OCI-M1 (cell line): ENCODE measurements at places on chromosomes 12 and 14.

- DNase-seq, result peak; percentile 72
These were observed 27.6 kb downstream of the WASHC3 start for GRCh38 chr12:102033991-102034745.

DNA sequence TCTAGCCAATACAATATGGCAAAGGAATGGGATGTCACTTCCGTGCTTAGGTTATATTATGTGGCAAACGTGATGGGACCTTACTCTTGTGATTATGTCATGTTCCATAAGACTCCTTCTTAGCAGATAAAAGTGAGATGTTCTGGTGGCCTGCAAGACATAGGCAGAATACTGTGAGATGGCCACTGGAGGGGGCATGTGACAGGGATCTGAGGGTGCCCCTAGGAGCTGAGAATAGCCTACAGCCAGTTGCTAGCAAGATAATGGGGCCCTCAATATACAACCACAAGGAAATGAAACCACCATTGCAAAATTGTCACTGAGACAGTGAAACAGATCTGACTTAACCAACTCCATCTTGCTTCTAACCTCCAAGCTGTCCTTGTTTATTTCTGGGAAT is 151.4 kb upstream of the SSTR1 start:
- DNase-seq, result peak; percentile 39

DNA sequence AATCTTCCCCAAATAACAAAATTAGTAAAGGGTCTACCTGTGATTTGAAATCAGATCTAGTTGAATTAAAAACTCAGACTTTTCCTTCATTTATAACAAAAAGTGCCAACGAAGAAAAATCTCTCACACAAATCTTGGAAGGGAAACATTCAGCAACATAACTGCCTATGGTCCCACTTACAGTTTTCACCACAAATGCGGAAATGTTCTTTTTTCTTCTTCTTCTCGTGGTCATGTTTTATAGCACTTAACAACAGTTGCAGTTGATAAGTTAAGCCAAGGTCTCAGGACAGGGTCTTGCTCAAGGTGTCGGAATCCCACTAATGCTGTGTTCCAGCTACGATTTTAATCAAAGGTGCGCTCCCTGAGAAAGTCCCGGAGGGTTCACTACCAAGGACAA is 10.1 kb downstream of the RNASE6 start:
- no peak for DNase-seq

DNA sequence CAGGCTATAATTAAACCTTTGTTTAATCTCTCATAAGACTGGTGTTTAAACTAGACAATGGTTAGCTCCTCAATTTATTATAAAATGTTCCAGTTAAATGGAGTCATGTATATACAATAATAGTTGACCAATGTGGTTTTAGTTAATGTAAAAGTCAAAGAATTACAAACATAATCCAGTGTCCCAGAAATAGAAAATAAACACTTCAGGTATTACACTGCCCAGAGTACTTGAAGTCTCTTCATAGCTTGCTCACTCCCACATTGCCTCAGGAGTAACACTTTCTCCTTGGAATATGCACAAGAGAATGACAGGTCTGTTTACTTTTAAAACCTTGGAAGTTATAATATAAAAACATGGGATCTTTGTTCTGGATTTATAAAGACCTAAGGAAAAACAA is 60.5 kb downstream of the SLC38A1 start:
- no peak for DNase-seq

- peak; percentile 10 for DNase-seq
These were observed 18.0 kb upstream of the PHETA1 start for GRCh38 chr12:111386885-111387284.

GRCh38 chr12:124497658-124498057 is 69.8 kb downstream of the NCOR2 start:
- no peak for DNase-seq

- no peak for DNase-seq
These were observed 35.1 kb upstream of the KCNH3 start for GRCh38 chr12:49503674-49504180.

DNA sequence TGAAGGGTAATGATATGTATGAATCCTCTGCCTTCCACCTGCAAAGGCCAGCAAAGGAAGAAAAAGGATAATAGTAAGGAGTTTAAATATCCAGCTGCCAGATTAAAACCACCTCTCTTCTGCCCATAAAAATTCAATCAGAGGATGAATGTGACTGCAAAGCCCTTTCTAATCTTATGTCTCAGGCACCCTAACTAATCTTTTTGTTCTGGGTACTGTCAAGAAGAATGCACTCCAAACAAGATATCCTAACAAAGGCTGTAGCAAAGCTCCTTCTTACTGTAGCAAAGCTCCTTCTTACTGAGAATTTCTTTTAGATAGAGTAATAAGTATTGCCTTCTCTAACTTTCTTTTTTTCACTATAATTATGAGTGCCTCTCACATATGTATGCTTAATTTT is 91.8 kb downstream of the ST8SIA1 start:
- DNase-seq, result no peak

DNA sequence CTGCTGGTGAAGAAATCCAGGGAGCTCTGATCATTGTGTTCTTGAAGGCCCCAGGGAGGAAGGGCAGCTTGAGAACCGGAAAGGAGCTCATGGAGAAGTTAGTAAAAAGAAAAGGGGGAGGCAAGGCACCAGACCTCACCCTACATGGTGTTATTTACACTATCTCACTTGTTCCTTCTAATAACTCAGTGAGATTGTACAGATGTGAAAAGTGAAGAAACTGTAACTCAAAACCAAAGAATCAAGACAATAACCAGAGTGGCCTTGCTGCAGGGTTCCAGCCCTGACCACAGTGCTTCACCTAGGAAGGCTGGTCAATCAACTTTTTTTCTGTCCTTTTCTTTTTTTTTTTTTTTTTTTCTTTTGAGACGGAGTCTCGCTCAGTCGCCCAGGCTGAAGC is 353.6 kb downstream of the TMTC2 start:
- no peak for DNase-seq

GRCh38 chr12:27627123-27627852 is 69.0 kb upstream of the REP15 start:
- DNase-seq, result no peak

DNA sequence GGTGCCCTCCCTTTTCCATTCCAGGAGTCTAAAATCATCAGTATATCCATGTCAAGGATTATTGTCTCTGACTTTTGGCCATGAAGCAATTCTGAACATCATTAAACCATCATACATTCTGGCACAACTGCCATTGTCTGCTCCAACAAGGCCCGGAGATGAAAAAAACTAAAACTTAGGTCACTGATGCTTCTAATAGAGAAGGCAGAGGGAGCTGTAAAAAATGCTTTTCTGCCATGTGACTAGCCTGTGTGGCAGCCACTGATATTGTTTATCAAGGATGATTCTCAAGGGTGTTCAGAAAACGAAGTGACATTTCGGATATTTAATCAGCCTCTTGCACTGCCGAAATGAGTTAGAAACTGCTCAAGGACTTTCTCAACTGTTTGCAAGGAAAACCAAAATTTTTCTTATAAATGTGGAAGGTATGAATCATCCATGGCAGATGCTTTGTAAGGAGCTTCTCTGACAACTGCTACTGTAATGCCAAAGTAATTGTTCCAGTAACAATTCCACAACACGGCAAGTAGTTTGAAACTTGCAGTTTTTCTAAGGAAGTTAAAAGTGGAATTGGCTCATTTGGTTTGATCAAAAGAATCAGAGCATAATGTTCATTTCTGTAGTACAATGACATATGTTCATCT is 1076.5 kb upstream of the FLRT2 start:
- DNase-seq, result peak; percentile 66

DNA sequence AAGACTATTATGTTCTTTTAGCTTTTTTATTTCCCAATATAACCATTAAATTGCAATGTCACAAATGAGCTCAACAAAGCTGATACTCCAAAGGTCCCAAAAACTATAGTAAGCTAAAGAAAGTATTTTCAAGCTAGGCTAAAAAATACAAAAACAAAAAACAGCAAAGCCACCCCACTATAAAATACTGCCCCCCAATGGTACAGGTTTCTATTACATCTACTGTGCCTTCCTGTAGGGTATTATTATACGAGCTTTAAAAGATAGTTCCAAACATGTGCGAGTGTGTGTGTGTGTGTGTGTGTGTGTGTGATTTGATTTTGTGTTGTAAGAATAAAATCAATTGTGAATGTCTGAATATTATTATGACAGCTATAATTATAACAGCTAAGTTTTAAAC is 1.1 kb downstream of the IFNG start:
- DNase-seq, result peak; percentile 75

DNA sequence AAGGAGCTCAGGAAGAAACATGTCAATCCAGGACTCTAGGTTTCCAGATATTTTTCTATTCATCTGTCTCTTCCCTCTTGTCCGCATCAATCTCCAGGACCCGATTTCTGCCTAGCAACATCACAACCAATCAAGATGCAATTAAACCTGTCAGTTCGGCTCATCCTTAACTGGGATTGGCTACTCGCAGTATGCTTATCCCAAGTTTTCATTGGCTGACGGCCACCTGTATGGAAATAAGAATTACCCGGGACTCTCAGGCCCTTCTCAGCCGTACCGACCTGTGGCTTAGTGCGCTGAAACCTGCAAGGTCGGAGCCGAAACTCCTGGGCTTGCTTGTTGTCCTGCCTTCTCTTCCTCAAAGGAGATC is 20.4 kb upstream of the ATP5MC2 start:
- no peak for DNase-seq

GRCh38 chr12:13002301-13003097 is 2.4 kb upstream of the HEBP1 start:
- DNase-seq, result no peak

DNA sequence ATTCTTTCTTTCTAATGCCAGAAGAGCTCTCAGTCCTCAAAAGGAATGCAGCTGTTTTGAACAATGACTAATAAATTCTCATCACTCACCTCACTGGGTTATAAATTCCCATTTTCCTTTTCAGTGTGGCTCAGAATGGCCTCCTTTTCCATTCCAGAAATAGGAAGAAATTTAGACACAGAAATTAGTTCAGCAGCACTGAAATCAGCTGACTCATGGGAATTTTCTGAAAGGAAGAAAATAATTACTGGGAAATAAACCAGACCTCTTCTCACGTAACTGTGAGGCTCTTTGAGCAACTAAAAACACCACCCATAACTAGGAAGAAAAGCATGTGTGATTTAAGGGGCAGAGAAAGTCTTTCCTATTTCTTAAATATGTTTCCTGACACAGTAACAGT is 23.8 kb downstream of the CD163 start:
- DNase-seq, result no peak

DNA sequence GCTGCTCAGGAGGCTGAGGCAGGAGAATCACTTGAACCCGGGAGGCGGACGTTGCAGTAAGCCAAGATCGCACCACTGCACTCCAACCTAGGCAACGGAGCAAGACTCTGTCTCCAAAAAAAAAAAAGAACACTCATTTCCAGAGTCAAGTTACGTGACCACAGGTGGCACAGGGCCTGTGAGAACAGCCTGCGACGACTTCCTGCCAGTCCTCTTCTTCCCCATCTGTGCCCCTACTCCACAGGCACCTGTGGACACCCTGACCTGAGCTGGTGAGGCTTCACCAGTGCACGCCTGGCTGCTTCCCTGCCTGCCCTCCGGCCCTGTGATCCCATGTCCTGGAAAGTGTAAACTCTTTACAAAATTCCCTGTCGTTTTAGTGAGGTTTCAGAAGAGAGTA is 77.7 kb downstream of the PPP2R5C start:
- DNase-seq, result no peak

- DNase-seq, result peak; percentile 53
These were observed 134.3 kb downstream of the MED13L start for GRCh38 chr12:116142936-116143898.

DNA sequence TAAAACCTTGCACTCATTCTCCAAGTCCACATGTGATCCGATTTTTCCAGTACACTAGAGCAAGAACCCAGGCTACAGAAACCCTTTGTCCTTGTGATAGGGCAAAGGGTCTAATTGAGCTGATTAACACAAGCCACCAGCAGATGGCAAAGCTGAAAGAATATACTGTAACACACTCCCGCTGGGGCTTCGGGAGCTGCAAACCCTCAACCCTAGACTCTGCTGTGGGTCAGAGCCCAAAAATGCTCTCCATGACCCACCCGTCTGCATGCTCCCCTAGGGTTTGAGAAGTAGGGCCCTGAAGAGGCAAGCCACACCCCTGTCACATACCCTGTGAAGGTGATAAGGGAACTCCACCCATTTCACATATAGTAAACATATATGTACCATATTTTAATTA is 33.6 kb upstream of the PCNX1 start:
- no peak for DNase-seq

DNA sequence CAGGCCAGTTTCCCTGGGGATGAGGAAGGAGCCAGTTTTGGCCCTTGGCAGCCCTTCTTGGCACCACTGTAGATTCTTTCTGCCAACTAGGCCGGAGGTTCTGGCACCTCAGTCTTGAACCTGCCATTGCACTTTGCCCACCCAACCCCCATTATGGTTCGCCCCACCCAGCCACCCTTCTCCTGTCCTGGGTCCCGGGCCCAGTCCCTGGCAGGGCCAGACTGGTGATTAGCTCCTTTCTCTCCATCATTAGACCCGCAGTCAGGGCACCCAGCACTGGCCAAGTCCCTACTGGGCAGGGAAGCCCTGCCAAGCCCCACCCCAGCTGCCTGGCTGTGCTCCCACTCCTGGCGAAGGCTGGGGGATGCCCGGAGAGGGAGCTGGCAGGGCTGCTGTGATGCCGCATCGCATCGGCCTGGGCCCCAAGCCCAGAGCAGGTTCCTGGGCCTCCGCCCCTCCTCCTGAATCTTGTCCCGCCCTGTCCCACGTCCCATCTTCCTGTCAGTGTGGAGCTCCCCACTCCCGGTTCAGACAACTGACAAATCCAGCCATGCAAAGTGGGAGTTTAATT is 9.8 kb downstream of the FAM222A start:
- DNase-seq, result no peak

DNA sequence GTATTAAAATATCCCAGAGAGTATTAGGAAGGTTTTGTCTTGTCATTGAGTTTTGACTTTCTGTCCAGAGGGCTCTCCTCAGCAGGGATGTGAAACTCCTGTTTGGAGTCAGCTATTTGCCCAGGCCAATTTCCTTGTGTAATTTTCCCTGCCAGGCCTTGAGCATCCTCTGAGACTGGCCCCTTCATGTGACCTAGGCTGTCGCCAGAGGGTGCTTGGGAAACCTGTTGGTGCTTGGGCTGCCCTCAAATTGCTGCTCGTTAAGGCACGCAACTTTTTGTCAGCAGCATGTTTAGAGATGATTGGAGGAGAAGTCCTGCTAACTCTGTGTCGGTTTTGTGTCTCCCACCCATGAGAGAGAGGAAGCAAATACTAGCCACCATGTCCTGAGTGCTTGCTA is 39.1 kb downstream of the IQSEC3 start:
- no peak for DNase-seq

- no peak for DNase-seq
These were observed 155.2 kb downstream of the FBXL14 start for GRCh38 chr12:1439201-1439600.

GRCh38 chr12:71134405-71134804 is 23.4 kb downstream of the TSPAN8 start:
- peak; percentile 46 for DNase-seq

GRCh38 chr14:30673071-30673470 is 51.0 kb downstream of the SCFD1 start:
- no peak for DNase-seq

GRCh38 chr14:42070031-42070430 is 463.4 kb downstream of the LRFN5 start:
- no peak for DNase-seq

GRCh38 chr12:124436366-124436765 is 131.0 kb downstream of the NCOR2 start:
- no peak for DNase-seq
